ENCODE measurements at places on chromosomes 1 and 21.

DNA sequence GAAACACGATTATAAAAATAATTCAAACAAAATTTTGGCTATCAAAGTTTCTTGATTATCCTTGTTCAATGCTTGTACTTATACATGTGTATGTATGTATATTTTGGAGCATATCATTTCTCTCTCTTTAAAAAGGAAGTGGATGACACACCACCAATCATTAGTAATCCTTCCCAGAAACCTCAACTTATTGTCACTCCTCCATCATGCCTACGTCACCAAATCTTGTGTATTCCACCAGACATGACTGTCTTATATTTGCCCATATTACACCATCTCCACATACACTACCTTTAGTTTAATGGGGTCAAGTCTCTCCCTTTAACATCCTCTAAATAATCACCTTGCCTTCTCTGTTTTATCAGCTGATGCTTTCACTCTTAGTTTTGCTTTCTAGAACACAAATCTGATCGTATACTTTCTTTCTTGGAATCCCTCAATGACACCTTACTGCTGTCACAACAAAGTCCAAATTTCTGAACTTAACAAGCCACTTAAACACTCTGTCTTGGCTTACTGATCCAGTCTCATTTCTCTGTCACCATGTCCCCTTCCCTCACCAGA is 124.0 kb downstream of the BRINP3 start:
- DNase-seq, result no peak

- DNase-seq, result no peak
Observed at GRCh38 chr1:174433451-174433850, 14.3 kb upstream of the GPR52 start.

- no peak for DNase-seq
Observed at GRCh38 chr21:45866551-45866950, 115.0 kb upstream of the COL6A1 start.

GRCh38 chr1:24688621-24689195 is 45.6 kb downstream of the SRRM1 start:
- DNase-seq, result no peak

- DNase-seq, result no peak
Observed at GRCh38 chr1:53577761-53578100, 118.5 kb downstream of the DMRTB1 start.

DNA sequence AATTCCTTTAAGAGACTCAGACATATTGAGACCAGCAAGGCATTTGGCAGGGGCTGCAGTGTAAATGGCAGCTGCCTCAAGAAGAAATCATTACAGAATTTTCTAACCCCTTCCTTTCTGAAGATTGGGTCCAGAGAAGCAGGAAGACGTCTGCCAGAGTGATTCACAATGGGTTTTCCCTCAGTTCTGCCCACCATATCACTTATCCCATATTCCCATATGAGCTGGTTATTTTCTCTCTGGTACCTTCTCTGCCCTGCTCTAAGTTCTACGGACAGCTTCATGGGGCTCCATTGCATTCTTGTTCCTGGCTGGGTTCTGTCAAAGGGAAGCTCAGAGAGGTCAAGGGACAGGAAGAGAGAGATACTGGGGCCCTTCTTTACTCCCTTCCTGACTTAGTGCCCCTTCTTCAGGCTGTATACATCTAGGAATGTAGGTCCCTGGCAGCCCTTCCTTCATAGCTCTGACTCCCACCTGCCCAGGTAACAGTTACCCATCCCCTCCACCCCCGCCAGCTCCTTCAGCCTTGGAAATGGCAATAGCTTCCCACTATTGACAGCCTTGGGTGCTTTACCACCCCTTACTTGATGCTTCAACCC is 420.6 kb upstream of the DAB1 start:
- no peak for DNase-seq

DNA sequence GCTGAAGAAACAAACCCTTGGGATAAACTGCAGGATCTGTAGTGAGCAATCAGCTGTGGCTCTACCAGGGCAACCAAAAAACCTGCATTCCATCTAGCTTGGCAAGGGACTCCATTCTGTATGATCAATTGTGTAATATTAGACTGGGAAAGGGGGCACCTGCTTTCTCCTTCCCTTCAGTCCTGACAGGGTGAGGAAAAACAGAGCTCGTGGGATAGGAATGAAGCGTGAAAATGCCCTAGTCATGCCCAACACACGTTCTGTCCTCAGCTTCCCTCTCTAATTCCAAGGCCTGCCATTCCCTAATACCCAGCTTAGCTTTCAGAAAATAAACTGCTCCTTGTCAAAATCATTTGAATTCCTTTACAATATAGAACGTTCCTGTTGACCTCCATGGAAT is 442.3 kb downstream of the PLPP3 start:
- no peak for DNase-seq

- DNase-seq, result peak; percentile 2
Observed at GRCh38 chr1:54604572-54605370, 18.6 kb downstream of the FAM151A start.

DNA sequence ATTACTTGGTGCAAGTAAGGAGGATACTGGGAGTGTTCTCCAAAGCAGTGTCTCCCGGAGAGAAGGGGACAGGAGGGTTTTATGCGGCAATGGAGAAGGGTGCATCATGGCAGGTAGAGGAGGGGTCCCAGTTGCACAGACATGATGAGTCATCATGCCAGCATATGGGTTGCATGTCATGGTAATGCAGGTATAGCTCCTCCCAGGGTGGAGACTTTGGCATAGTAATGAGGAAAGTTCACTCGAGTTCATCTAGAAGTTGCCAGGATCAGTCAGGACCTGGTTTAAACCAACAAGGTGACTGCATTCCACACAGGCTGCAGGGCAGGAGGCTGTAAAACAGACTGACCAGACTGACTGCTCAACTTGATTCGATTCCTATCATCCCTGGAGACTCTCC is 355.7 kb upstream of the DUSP10 start:
- no peak for DNase-seq

- no peak for DNase-seq
Observed at GRCh38 chr1:182259968-182260367, 131.6 kb downstream of the GLUL start.

DNA sequence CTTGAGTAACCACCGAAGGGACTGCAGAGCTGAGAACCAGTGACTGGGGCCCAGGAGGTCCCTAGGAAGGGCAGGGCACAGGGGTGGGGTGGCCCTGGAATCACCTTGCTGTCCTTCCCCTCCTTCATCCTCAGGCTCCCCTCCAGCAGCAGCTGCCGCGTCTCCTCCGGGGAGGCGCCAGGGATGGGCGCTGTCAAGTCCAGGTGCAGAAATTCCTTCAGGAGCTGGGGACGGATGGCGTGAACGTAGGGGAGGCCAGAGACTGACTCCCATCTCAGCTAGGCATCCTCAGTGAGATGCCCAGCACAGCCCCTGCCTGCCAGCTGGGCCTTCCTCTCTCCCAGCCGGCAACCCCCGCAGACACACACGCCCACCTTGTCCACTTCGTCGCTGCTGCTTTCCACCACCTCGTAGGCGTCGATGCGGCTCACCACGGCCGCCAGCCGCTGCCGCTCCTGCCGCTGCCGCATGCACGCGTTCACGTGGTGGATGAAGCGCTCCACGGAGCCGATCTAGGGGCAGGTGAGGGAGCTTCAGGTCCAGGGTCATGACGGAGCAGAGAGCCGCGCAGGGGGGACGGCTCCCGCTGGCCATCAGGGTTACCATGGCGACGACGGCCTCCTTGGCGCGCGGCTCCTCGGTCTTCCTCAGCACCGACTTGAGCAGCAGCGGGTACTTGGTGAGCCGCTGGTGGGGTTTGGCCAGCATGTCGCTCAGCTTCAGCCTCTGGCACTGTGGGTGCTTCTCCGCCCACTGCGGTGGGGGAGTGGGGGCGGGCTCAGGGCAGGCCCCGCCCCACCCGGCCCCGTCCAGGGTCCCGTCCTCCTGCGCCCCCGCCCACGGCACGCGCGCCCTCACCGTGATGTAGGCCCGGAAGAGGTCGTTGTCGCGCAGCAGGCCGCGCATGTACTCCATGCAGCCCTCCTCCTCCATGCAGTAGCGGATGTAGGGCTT is 4.4 kb upstream of the TNFRSF25 start:
- no peak for DNase-seq

DNA sequence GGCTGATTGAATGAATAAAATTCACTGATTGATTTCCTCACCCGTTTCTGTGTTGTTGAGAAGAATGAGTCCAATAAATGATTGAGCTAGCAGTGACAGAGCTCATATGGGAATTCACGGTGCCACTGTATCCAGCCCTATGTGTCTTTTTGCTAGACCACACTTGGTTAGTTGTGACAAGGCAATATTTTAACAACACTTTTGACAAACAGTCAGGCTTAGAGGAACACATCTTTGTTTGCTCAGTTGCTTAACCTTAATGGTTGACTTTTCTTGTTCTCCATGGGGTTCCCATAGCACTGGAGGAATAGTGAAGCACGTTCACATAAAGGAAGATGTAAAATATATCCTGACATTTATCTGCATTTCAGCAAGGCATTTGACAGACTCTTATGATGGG is 273.9 kb upstream of the DEPDC1 start:
- DNase-seq, result no peak

GRCh38 chr1:41122851-41123518 is 101.5 kb upstream of the SLFNL1 start:
- DNase-seq, result no peak

- DNase-seq, result no peak
Observed at GRCh38 chr1:174954073-174954460, 45.7 kb upstream of the CACYBP start.

DNA sequence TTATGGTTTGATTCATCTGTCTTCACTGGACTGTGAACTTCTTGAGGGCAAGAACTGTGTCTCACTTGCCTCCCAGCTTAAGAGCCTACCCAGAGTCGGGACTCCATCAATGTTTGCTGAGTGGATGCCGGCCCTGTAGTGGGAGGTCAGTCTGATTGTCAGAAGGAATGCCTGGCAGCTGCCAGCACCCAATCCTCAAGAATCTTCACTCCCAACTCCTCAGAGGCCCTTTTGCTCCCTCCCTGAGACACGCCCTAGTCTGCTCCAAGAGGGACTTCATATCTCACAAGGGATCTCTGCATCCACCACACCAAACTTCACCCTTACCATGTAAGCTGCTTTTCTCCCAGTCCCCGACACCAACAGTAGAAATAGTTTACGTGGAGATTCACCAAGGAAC is 15.2 kb upstream of the KDM4A start:
- DNase-seq, result no peak

DNA sequence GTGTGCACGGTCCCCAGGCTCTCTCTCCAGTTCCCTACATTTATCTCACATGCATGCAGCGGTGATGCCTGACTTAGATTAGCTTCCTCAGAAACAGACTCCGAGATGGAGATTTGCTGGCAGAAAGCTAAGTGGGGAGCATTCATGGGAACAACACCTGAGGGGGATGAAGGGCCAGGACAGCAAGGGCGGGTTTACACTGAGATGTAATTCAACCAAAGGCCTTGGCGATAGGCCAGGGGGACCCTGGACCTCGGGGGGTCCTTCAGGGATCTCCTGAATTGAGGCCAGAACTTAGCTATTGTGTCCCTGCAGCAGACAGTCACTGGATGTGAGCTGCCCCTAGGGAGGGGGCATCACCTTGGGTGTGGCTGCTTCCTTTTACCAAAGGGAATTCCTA is 246.1 kb upstream of the CSF3R start:
- no peak for DNase-seq

- no peak for DNase-seq
Observed at GRCh38 chr21:41560661-41561158, 52.8 kb upstream of the TMPRSS2 start.

GRCh38 chr1:162192306-162192678 is 122.8 kb downstream of the NOS1AP start:
- no peak for DNase-seq

DNA sequence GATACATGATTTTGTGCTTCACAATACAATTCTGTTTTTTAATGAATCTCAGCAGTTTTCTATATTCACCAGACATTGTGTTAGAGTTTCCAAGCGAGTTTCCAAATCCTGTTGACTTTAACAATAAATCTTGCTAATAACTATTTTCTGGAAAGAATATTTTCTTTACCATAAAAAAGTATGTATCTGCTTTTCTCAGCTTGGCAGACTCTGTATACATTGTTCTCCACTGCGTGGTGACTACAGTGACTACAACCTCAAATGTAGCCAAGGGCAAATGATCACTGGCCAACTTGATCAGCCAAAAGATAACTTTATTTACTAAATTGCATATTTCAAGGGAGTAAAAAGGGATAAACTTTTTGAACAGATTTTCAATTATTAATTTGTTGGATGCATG is 325.9 kb upstream of the ADAMTS5 start:
- DNase-seq, result no peak

- DNase-seq, result no peak
Observed at GRCh38 chr1:154490317-154490716, 11.7 kb upstream of the TDRD10 start.

DNA sequence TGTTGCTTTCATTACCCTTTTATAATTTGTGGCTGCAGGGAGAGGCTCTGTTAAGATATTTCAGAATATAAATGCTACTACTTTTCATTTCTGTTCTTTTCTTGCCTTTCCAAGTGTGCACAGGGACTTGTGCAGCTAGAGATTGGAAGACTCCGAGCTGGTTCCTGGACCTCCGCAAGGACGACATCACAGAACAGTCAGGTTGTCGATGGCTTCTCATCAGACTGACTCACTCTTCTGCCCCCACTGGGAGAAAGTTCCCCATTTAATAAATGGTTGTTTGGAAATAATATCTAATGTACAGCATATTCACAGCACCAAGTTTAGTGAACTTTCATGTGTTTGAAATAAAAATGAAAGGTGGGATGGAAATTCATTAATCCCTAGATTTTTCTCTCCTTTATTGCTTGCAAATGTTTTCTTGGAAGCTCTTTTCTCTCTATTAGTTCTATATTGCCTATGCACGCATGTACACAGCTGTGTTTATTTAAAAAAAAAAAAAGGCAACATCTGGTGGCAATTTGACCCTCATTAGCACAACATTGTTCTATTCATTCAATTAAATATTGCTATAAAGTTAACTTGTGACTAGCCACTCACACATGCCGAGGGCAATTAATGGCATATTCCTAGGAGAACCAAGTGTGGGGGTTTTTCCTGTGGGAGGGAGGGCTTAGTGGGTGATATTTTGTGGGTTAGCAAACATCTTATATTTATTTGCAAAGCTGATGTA is 77.5 kb upstream of the L1TD1 start:
- DNase-seq, result no peak

- no peak for DNase-seq
Observed at GRCh38 chr1:219526074-219526473, 86.8 kb downstream of the ZC3H11B start.

GRCh38 chr1:10860682-10861081 is 64.2 kb upstream of the CASZ1 start:
- no peak for DNase-seq

DNA sequence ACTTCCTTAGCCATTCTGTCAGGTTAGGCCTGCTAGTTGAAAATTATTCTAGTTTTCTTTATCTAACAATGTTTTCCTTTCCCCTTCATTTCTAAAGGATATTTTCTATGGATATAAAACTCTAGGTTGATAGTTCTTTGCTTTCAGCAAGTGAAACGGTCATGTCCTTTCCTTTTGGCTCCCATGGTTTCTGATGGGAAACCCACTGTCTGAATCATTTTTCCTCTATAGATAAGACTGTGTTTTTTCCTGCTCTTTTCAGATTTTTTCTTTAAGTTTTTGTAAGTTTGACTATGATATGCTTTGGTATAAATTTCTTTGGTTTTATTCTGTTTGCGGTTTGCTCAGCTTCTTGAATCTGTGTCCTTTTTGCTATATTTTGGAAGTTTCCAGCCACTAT is 800.9 kb downstream of the USP25 start:
- DNase-seq, result no peak

- DNase-seq, result no peak
Observed at GRCh38 chr1:71054281-71054731, 6.7 kb upstream of the PTGER3 start.

Data from stimulated activated CD8-positive, alpha-beta memory T cell treated with anti-CD3 and anti-CD28 coated beads, Interleukin-4, amount 100 ng/mL, for 1 hour (primary cell).